ENCODE measurements at places on chromosomes 1 and 21.

DNA sequence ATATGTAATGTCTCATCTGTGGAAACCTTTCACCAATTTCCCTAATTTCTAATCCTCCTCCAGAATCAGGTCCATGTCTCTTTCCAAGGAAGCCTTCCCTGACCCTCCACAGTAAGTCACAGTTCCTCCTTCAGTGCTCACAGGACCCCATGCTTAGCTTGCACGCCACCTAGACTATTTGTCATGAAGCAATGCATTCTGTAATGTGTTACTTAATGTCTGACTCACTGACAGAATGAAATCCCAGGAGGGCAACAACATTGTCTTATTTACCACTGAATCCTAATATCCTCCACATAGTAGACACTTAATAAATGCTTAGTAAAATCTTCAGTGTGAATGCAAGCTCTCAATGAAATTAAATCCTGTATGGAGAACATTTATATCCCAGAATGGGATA is 245.9 kb upstream of the PLD5 start:
- no peak for DNase-seq

GRCh38 chr1:53669621-53670191 is 69.3 kb downstream of the GLIS1 start:
- DNase-seq: no peak

DNA sequence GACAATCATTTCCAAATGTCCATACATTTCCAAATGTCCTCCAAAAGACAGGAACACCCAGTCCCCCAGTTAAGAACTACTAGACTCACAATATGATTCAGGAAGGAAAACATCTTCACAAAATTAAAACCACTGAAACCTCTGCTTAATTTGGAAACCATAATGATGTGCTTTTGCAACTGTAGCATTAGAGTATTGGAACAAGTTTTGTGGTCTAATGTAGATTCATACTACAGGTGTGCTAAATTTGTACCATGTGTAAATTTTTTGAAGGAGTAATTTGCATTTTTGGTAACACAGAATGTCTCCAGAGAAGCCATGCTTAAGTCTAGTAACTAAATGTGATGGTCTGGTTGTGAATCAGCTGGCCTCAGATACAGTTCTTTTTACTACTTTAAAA is 129.6 kb downstream of the DPYD start:
- no peak for DNase-seq

GRCh38 chr1:158087320-158087927 is 93.3 kb upstream of the CD1D start:
- no peak for DNase-seq

- no peak for DNase-seq
Measured at GRCh38 chr1:44785501-44786137, 2.4 kb downstream of the BEST4 start.

DNA sequence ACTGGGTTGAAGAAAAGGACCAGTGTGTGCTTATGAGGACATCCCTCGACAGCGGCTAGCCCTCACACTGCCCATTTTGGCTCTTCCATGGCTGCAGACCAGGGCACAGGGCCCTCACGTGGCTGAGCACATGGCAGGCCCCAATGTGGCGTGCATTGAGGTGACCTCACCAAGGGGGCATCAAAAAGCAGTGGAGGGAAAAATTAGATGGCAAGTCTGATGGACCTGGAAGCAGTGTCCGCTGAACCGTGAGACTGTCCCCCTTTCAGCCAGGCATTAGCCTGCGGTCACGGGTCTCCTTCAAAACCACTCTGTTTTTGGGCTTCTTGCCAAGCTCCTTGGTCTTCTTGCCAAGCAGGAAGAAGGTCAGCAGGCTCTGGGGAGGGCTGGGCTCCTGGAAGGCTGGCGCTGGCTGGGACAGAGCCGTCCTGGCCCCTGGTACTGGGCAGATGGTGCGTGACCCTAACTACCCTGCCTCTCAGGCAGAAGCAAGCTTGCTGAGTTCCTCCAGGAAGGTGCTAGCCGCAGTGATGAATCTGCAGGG is 30.8 kb downstream of the TRIM67 start:
- DNase-seq: no peak

GRCh38 chr1:232218955-232219865 is 410.7 kb downstream of the SIPA1L2 start:
- DNase-seq: no peak

Measured in esophagus squamous epithelium (tissue), 5 donors.